HAP-1 (cell line): ENCODE measurements at places on chromosomes 4 and X.

- DNase-seq = peak; percentile 74
Observed at GRCh38 chrX:51336584-51336983, 4.0 kb downstream of the NUDT10 start.

- DNase-seq = no peak
Observed at GRCh38 chrX:555725-556666, 74.6 kb upstream of the SHOX start.

DNA sequence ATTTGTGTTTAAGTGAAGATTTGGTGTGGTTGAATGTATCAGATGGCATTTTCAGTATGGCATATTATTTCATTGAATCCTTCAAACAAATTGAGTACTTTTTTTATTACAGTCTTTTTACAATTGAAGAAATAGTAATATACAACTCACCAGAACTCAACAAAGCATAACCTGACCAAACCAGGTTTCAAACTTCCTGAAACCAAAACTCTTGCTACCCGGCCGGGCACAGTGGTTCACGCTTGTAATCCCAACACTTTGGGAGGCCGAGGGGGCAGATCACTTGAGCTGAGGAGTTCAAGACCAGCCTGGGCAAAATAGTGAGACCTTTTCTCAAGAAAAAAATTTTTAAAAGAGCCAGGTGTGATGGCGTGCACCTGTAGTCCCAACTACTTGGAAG is 94.2 kb downstream of the UBE2K start:
- no peak for DNase-seq

DNA sequence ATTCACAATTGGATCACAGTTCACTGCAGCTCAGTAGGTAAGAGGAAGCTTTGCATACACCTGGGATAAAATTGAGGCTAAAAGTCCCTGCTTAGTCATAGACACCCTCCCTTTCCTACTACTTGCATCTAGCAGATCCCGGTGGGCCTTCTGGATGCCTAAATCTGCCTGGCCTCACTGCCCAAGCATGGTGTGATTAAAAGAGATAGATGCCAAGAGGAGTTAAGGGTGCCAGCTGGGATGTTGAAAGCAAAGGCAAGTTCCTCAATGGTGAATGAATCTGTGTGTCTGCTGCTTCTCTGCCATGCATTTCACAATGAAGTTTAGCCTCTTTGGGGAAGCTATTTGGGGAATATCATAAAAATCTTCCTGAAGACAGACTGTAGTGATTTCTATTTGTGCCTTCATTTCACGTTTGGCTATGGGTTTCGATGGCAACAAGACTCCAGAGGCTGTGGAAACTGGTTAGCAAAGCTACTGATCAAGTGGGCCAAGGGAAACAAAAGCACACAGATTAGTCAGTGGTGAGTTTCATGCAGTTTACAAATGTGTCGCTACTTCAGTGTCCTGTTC is 534.0 kb downstream of the ANKRD50 start:
- DNase-seq = no peak

DNA sequence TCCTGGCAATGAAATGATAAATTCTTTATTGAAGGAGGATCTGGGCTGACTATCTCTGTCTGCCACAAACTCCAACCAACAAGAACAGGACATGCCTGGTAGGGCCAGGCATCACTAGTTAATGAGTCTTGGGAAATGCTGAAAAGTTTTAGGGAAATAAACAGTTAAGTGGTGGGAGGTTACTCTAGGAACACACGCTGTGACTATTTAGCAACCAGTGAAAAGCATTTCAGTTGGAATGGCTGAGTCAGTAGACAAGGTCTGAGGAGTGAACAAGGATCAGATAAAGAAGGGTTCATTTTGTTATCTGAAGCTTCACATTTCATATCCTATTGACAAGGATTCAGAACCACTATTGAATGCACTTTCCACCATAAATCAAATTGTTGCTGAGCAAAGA is 394.9 kb upstream of the BOD1L1 start:
- DNase-seq = no peak

DNA sequence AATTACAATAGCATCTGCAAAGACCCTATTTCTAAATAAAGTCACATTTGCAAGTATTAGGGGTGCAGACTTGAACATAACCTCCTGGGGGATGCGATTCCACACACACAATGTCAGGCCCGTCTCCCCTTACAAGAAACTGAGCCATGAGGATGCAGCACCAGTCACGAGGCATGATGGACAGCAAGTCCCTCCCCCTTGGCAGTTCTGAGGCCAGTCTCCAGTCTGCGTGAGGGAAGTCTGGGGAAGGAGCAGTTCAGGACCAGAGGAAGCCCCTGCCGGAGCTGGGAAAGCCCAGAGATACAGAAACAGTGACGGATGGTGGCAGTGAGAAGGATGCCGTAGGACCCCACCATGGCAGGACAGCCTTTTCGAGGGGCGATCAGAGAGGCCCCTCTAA is 9.4 kb downstream of the FAM53A start:
- no peak for DNase-seq

GRCh38 chr4:147009875-147010274 is 64.2 kb upstream of the TTC29 start:
- no peak for DNase-seq

GRCh38 chrX:51902510-51903050 is 9.2 kb downstream of the MAGED1 start:
- no peak for DNase-seq

- DNase-seq = peak; percentile 71
Observed at GRCh38 chr4:150546286-150546685, 35.7 kb upstream of the MAB21L2 start.

DNA sequence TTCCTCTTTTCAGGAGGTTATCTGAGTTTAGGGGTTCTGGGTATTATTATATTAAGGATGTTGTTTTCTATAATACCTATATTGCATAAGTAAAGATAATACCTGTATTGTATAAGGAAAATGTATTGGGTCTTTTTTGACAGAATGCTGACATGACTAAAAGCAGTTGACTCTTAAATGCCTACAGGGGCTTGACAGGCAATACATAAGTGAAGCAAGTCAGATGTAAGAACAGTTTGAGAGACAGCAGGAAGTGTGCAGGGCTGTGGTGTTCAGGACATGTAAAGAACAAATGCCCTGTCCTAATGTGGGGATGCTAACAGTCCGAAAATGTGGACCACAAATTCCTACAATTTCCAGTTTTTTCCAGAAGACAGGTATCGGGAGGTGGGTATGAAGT is 30.2 kb upstream of the NDST3 start:
- DNase-seq = no peak
